AG20443 (cell line): ENCODE measurements at places on chromosomes 11 and 22.

DNA sequence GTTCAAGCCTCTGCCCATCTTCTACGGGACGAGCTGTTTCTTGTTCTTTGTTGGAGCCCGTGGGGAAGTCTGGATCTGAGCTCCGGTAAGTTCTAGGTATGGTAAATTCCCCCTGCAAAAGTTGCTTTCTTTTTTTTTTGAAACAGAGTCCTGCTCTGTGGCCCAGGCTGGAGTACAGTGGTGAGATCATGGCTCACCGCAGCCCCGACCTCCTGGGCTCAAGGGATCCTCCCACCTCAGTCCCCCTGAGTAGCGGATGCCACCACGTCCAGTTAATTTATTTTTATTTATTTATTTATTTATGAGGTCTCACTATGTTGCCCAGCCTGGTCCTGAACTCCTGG is 35.5 kb upstream of the MOB2 start:
- DNase-seq = no peak

DNA sequence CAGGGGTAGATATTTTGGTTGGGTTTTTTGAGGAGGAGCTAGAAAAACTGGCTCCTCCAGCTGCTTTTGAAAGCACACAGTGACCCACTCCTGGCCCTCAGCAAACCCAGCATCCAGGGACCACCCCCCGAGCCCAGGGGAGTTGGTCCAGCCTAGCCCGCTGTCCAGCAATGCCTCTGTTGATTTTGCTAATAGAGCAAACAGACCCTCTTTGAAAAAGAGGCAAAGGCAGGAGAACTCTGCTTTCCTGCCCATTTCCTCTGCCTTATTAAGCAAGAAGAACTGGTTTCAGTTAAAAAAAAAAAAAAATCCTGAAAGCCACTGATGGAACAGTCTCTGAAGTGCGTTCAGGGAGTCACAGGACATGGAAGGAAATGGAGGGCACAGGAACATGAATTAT is 25.3 kb downstream of the ABTB2 start:
- DNase-seq = no peak

DNA sequence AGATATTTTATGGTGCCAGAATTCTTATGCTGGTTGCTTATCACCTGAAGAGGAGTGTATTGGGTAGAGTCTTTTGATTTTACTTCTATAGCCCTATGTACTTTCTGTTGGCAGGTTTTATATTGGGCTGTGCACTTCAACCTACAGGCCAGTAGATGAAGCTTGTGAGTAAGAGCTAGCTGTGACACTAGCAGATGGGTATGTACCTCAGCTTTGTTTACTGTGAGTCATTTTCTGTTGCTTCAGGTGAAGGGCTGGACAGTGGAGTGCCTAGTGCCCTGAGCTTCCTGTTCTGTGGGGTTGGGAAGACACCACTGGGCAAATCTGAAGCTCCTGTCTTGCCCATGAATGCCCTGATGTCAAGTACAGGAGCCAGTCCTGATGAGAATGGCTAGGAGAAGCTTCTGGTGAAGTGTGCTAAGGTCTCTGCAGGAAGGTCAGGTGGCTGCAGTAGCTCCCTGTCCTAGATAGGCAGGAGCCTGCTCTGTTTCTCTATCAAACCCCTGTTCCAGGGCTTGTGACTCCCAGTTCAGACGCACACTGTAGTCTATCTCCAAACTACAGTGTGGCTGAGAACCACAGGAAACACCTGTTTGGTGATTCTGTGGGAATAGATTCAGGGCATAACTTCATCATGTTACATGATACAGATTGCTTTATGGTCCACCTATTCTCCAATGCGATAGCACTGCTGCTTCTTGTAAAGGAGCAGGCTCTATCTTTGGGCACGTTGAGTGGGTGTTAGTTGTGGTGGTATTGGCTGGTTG is 755.7 kb downstream of the KCNA4 start:
- DNase-seq = no peak

- no peak for DNase-seq
These were observed 71.2 kb downstream of the CLPB start for GRCh38 chr11:72363112-72363511.

DNA sequence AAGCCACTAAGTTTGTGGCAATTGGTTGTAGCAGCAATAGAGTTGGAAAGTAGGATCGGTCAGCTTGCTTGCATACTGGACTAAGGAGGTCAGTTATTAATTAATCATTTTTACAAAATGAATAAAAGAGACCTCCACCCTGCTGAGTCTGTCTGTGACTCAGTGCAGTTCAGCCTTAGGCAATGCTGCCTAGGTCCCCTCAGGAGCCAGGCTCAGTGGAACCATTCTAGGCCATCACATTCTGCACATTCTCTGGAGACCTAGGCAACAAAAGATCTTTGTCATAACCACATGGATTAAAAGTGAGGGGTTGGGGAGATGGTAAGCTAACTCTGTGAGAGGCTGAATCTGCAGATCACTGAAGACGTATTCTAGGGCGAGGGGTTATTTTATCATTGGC is 178.7 kb upstream of the CADM1 start:
- DNase-seq = peak; percentile 48

DNA sequence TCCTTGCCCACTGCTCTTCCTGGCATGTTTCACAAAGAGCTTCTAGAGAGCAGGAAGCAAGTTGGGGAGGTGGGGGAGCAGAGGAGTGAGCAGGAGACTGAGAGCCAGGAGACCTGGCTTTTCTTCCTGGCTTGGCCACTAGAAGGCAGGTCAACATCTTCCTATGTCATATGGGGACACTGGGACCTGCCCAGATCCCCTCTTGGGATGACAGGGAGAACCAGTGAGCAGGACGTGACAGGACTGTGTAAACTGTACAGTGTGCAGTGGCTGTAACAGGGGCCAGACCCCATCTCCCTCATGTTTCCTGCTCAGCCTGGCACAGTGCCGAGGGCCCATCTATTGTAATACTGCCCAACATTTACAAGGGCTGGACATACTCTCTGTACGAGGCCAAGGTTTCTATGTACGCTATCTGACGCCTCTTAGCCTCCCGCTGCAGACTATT is 29.4 kb downstream of the GDPD5 start:
- DNase-seq = no peak

- DNase-seq = no peak
These were observed 13.3 kb upstream of the MICALL1 start for GRCh38 chr22:37892566-37893335.
